ENCODE measurements at places on chromosomes 2 and 18.

DNA sequence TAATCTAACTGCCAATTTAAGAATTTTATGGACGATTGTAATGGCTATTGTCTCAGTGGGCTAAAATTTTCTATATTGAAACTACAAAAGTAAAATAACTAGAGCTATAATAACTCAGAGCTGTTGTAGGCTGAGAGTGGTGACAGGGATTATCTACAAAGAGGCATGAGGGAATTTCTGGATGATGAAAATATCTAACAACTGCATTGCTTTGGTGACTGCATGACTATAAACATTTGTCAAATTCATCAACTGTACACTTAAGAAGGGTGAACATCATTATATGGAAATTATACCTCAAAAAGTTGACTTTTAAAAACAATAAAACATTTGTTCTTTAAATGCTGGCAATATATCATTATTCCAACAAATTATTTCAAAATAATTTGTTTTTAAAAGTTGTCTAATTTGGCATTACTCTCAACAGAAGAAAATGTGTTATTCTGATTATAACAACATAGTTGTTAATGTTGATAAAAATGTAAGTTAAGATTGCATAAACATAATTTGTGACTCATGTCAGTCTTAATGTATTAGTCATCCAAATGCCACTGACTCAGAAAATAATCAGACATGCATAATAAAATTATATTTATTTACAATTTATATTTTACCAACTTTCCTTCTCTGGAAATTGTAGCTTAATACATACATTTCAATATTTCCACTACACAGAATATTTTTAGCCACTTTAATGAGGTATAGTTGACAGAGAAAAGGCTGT, 865.1 kb upstream of the VRK2 start:
- no peak for DNase-seq

DNA sequence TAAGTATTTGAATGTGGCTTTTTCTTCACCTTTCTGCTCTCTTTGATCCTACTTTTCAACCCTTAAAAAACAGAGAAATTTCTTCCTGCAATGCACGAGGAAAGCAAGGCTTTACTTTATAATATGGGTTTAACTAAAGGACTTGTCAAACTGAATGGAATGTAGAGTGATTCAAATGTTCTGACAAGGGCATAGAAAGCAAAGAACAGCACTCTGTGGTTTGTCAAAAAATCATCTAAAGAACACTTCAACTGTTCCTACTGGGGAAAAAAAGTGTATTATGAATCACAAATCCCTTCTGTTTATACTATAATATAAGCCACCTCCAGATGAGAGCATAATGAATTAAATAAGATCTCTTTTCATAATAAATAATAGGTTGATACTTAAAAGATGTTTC, 45.0 kb upstream of the RIT2 start:
- DNase-seq: no peak

DNA sequence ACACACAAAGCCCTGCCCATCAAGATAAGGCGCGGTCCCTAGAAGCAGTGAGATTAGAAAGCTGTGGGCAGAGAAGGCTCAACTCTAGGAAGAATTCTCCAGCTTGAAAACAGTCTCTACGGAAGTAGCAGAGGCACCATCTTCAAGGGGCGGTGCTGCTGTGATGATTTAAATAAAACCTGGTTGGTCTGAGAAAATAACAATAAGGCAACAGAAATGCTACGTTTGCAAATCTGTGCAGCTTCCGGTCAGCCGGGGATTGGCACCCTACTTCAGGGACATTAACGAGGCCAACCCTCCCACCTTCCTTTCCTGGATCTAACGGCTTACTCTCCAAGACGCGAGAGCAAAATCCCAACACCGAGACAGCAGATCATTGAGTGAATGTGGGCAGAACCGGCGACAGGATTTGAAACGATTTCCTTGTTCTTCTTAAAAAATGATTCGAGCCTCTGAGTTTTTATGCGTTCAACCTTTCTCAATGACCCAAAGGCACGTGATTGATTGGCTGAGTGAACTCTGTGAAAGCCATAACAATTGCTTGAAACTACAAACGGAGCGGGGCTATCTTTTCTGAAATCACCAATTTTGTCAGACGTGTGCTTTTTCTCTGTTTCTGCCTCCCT, 93.7 kb upstream of the ZNF516 start:
- no peak for DNase-seq

DNA sequence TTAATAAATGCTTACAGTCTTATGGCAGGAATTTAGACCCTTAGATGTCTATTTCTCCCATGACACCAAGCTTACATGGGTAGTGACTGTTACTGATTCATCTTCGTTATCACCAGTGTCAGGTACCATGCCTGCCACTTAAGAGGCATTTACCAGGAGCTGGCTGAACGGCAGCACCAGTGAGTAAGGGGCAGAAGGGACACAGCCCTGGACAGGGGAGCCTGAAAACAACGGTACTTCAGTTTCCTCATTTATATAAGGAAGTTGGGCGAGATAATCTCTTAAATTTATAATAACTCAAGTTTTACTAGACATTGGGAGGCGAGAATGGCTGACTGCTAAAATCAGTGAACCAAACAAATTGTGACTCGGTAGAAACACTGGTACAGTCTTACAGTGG, 1.2 kb downstream of the COA5 start:
- DNase-seq: no peak

GRCh38 chr2:185222311-185222710, 516.3 kb upstream of the FSIP2 start:
- no peak for DNase-seq

DNA sequence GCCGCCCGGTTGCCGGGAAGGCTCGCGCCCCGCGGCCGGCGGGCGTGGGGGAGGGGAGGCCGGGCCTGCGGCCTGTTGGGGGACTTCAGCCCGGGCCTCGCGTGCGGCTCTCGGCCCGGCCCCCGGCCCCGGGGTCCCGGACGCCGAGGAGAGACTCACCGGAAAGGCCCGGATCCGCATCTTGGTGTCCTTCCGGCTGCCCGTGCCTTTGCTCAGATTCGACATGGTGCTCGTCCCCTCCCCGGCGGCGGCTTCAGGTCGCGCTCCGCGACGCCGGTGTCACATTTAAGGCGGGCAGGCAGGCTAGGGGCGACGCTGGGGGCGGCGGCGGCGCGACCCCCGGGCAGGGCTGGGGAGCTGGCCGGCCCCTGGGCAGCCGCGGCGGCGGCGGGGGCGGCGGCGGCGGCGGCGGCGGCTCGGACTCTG, 365 bp downstream of the CUL3 start:
- peak; percentile 20 for DNase-seq

DNA sequence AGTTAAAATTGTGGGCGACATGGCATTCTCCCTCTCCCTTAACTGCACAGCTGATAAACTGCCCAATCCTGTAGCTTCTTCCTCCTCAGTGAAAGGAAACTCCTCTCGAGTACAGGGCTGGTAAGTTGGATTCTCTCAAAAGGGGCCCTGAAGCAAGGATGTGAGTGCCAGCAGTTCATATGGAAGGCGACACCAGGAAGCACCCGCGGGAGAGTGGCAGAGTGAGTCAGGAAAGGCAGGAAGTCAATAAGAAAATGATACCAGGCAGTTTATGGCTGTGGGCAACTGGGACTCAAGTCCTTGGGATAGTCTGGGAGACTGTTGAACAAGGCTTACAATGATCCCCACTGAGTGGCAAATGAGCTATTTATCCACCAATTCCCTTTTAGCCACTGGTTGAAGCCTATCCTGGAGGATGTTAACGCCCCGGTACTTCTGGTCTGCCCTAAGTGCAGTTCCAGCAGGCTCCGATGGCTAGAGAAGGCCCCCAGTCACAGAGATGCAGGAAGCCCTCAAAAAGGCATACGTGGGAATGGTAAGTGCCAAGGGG, 34.8 kb downstream of the ABHD3 start:
- DNase-seq: no peak

DNA sequence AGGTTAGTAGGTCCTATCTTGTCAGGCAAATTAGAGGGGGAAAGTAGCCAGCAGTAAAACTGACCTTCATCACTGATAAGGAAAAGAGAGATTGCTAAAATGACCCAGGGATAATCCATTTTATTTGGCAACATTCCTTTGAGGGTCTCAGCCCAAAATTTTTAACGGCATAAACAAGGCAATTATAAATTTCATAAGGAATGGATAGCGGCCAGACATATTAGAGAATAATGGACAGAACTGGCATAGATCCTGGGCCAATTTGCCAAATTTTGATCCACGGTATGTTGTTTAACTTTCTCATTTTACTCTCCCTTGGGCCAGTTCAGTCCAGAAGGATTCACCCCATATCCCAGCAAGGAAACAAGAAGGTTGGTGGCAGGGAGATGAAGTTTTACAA, 170.4 kb upstream of the BCL2L11 start:
- no peak for DNase-seq

- no peak for DNase-seq
These were observed 5.3 kb upstream of the ORC2 start for GRCh38 chr2:200968735-200969134.

DNA sequence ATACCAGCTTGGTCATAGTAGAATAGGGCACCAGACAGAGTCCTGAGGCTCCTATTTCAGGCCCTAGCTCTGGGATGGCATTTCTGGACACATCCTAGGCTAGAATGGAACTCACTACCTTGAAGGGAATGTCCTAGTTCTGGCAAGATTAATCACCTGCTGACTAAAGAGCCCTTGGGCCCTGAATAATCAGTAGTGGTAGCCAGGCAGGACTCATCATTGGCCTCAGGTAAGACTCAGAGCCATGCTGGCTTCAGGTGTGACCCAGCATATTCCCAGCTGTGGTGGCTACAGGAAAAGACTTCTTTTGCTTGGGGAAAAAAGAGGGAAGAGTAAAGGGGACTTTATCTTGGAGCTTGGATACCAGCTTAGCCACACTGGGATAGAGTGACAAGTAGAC, 131.0 kb upstream of the SRD5A2 start:
- DNase-seq: no peak

GRCh38 chr18:24228667-24229041, 89.8 kb downstream of the CABYR start:
- no peak for DNase-seq

- DNase-seq: no peak
These were observed 204.4 kb upstream of the TWIST2 start for GRCh38 chr2:238643400-238643907.

GRCh38 chr2:129396980-129397599, 582.4 kb upstream of the RAB6C start:
- DNase-seq: peak; percentile 47

GRCh38 chr2:178530625-178531142, 50.4 kb downstream of the PLEKHA3 start:
- no peak for DNase-seq

DNA sequence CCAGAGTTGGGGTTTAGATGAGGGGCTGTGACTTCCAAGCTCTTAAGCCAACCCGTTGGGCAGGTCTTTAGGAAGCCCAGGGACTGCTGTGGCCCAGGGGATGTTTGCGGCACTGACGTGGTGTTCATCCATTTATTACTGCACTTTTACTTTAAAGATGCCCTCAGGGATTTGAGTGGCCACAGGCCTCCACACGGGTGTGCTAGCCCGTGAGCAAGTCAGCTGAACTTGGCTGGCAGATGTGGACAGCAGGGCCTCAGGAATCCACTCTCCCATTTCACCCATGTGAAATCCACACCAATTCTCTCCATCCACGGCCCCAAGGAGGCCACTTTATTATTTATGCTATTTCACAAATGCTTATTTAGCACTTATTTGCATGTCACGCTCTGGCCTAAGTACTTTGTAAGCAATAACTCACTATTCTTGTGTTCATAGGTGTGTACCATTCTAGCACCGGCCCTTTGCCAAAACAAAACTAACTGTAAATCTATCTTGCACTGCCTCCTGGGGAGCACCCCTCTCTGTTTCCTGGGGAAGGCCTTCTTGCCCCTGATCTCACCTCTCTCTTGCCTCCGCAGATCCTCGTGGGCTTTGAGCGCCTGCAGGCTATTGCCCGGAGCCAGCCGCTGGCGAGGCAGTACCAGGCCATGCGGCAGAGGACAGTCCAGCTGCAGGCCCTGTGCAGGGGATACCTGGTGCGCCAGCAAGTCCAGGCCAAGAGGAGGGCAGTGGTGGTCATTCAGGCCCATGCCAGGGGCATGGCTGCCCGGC, 39.1 kb upstream of the GPR17 start:
- no peak for DNase-seq

GRCh38 chr2:80335411-80335810, 30.9 kb upstream of the LRRTM1 start:
- no peak for DNase-seq

DNA sequence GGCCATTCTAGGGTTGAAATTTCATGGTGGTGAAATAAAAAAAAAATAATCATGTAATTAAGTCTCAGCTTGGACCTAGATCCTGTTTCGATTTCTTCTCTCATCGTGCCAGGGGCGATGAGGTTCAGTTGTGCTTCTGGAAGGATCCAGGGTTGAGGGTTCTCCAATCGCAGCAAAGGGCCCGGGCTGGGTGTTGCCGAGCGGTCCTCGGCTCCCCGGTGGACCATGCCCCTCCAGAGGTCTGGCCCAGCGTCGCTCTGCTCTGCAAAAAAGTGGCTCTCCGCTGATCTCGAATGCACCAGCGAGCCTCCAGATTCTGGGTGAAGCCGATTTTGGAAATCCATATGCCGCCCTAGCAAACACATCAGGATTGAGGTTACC, 39.0 kb downstream of the EN1 start:
- no peak for DNase-seq

DNA sequence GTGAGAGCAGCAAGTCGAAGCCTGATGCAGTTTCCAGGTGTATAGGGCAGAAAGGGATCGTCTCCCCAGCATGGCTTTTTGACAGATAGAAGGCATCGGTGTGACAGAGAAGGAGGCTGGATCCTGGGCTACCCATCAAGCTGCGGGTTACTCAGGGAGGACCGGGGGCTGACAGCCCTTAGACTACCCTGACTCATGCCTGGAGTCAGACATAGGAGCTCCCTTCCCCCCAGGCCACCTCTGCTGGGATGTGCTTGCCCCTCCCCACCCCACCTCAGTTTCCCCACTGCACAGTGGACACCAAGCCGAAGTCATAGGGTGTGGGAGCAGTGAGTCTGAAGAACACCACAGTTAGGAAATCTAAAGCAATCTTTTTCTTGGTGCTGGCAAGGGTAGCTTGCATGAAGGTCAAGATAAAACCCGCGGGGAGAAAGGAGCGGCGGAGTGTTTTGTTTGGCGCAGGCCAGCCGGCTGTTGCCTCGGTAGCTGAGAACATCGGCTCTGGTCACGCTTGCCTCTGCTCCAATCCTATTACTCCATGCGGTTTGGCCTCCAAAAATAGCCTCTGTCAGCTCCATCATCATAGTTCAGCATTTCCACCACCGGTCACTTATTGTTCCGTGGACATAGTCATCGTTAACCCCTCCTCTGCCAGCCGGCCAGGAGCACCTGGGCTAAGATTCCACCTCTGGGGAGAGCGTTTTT, 169.2 kb upstream of the GLI2 start:
- no peak for DNase-seq

GRCh38 chr18:59621027-59621426, 76.2 kb downstream of the CCBE1 start:
- no peak for DNase-seq

- DNase-seq: no peak
These were observed 1.4 kb upstream of the KCNG3 start for GRCh38 chr2:42495234-42495581.

- DNase-seq: no peak
These were observed 179.7 kb upstream of the ACVR2A start for GRCh38 chr2:147665105-147665504.

Data from K562 (cell line).